Cortex of kidney (tissue), 1 donor: ENCODE measurements at places on chromosomes 5 and 9.

GRCh38 chr9:120030847-120031246 lies 549.1 kb downstream of the CDK5RAP2 start:
- DNase-seq = no peak

- DNase-seq = no peak
Measured at GRCh38 chr5:10400411-10400810, 41.3 kb upstream of the ROPN1L start.

GRCh38 chr5:67673618-67674017 lies 477.0 kb upstream of the CD180 start:
- no peak for DNase-seq

GRCh38 chr5:95152131-95152530 lies 132.8 kb downstream of the MCTP1 start:
- DNase-seq = no peak
